Stimulated activated CD4-positive, alpha-beta T cell treated with anti-CD3 and anti-CD28 coated beads, Interleukin-15, amount 100 ng/mL, for 24 hours (primary cell): ENCODE measurements at places on chromosomes 2 and 18.

- DNase-seq: no peak
Observed at GRCh38 chr2:31362581-31362980, 52.0 kb downstream of the XDH start.

DNA sequence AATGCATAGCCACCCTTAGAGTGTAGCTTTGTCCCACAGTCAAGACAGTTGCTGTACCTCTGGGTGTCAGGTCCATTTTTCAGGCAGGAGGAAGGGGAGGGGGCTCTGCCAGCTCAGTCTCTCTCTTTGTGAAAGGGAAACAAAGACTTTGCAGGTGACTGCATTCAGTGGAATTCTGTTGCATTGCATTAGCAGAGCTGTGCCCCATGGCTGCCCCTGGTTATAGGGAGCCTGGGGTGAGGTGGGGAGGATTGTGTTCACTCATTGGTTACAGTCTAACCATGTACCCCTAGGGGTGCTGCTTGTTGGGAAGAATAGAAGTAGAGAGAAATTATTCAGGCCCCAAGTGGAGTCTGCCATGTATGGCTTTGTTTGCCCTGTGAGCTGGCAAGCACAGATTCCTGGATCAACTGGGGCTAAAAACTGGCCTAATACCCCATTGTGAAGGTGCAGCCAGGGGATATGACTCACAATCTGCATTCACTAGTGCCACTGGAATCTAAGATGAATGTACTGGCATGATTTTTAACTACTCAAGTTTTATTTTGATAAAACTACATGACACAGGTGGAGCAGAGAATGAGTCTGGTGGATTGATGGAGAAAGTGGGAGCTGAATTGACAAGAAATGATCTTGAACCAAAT is 118.4 kb downstream of the SH3BP4 start:
- no peak for DNase-seq

GRCh38 chr18:76323891-76324290 is 171.2 kb downstream of the ZNF516 start:
- no peak for DNase-seq

GRCh38 chr2:27264253-27264752 is 1.5 kb upstream of the SLC30A3 start:
- peak; percentile 48 for DNase-seq

DNA sequence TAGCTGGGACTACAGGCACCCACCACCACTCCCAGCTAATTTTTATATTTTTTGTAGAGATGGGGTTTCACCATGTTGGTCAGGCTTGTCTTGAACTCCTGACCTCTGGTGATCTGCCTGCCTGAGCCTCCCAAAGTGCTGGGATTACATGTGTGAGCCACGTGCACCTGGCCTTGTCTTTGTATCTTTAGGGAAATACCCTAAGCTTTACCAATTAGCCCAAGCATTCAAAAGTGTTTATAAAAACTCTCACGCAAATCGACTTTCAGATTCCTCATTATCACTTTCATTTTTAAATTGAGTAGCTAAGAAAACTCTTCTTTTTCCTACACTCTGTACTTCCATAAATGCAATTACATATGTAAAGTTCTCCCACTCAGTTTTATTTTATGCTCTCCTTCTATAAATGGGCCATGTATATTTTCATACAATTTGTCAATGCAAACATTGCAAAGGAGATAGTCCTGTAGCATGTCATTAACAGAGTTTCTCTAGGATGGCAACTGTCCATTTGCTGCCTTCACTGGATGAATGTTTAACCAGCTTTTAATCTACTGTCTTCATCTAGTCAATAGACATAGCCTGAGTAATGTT is 326.2 kb upstream of the LRATD1 start:
- DNase-seq: no peak

- no peak for DNase-seq
Observed at GRCh38 chr2:173678186-173678585, 287.0 kb downstream of the SP3 start.

- DNase-seq: peak; percentile 77
Observed at GRCh38 chr2:176126929-176127773, 2.4 kb upstream of the HOXD8 start.

GRCh38 chr2:219466816-219467735 is 31.6 kb upstream of the GMPPA start:
- no peak for DNase-seq

- DNase-seq: no peak
Observed at GRCh38 chr2:180717588-180717987, 262.8 kb upstream of the UBE2E3 start.

GRCh38 chr2:159489476-159489875 is 126.9 kb downstream of the BAZ2B start:
- no peak for DNase-seq

GRCh38 chr2:37838541-37839167 is 86.4 kb upstream of the RMDN2 start:
- DNase-seq: no peak

- no peak for DNase-seq
Observed at GRCh38 chr2:207078186-207078798, 87.5 kb downstream of the KLF7 start.

- DNase-seq: no peak
Observed at GRCh38 chr2:10620481-10620880, 69.3 kb downstream of the NOL10 start.

- DNase-seq: no peak
Observed at GRCh38 chr2:227861011-227861410, 10.4 kb upstream of the DAW1 start.

- DNase-seq: no peak
Observed at GRCh38 chr2:205115511-205115910, 566.8 kb upstream of the NRP2 start.

DNA sequence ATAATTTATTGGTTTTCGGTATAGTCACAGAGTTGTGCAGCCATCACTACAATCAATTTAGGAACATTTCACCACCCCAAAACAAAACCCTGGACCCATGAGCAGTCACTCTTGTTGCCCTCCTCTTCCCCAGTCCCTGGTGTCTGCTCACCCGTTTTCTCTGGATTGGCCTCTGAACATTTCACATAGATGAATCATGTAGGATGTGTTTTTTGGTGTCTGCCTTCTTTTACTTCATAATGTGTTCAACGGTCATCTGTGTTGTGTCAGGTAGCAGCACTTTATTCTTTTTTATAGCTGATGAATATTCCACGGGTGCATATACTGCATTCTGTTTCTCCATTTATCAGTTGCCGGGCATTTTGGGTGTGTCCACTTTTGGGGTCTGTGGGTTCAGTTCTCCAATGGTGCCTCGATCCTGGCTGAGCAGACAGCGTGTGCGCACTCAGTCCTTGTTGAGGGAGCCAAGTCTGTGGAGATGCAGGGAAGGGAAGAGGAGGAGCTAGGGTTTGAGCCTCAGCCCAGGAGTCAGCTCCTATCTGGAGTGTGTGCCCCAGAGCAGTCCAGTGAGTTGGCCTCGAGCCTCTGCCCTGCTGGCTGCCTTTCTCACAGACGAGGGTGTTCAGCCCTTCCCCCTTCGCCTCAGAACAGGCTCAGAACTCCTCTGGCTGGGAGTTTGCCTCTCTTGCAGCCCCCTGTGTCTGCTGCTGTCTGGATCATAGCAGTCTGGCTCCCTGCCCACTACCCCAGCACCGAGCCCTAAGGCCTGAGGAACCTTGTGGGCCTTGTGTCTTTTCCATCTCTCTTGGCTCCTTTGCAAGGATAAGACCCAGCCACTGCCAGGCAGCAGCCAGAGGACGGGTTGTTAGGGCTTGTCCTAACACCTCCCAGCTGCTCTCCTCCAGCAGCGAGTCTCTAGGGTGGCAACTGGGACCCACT is 18.0 kb downstream of the C2orf74 start:
- DNase-seq: no peak

GRCh38 chr2:15957881-15958713 is 17.7 kb downstream of the MYCN start:
- DNase-seq: no peak

GRCh38 chr2:200258881-200259576 is 47.5 kb upstream of the SPATS2L start:
- DNase-seq: no peak

GRCh38 chr2:239763433-239764097 is 261.6 kb downstream of the NDUFA10 start:
- no peak for DNase-seq

DNA sequence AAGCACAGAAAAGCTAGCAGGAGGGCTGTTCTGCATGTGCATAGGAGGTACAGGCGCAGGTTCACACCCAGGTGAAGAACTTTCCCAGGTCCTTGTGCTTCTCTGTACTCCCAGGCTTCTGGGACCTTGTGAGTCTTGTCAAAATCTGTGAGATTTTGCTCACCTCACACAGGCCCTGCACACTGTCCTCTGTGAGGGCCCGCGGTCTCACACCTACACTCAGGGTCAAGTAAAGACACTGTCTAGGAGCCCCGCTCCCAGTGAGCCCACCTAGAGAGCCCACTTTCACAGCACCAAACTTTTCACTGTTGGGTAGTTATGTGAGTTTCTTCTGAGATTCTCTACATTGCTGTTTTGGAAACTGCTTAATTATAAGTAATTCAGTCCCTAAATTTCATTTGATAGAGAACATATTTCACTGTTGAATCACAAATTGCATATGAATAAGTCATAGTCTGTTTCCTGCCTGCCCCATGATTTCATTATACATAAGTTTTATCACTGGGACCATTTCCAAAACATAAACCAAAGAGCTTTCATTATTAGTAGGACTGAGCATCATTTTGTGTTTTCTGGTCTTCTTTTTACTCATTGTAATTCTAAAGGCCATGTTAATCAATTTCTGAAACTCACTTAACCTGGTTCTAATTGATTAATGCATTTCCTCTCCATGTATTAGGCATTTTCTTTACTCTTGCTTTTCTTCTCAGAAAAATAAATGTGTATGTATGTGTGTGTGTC is 234.2 kb upstream of the SPOPL start:
- DNase-seq: no peak

- DNase-seq: no peak
Observed at GRCh38 chr2:212922701-212923100, 228.7 kb downstream of the IKZF2 start.

DNA sequence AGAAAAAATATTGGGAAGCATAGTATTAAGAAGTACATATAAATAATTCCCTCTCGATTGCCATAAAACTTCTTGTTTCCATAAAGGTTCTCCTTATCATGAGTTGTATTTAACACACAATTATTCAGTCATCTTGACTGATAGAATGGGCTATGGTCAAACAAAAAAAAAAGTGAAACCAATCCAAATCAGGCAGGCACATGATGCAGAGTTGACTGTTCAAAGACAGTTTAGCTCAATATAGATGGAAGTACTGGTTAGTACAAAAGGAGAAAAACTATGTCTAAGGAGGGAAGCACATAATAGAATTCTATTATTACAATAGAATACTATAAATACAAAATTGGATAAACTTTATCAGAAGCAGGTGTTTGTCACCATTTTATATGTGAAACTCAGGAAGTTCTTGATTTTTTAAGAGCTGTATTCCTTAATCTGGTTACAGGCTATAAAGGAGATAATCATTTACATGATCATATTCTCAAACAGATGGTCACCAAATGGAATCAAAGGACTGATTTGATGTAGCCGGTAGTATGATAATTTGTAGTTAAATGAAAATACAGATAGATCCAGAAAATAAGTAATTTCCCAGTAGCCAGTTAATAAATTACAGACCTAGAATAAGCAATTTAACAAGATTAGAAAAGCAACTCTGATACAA is 18.2 kb upstream of the CALCRL start:
- DNase-seq: no peak

DNA sequence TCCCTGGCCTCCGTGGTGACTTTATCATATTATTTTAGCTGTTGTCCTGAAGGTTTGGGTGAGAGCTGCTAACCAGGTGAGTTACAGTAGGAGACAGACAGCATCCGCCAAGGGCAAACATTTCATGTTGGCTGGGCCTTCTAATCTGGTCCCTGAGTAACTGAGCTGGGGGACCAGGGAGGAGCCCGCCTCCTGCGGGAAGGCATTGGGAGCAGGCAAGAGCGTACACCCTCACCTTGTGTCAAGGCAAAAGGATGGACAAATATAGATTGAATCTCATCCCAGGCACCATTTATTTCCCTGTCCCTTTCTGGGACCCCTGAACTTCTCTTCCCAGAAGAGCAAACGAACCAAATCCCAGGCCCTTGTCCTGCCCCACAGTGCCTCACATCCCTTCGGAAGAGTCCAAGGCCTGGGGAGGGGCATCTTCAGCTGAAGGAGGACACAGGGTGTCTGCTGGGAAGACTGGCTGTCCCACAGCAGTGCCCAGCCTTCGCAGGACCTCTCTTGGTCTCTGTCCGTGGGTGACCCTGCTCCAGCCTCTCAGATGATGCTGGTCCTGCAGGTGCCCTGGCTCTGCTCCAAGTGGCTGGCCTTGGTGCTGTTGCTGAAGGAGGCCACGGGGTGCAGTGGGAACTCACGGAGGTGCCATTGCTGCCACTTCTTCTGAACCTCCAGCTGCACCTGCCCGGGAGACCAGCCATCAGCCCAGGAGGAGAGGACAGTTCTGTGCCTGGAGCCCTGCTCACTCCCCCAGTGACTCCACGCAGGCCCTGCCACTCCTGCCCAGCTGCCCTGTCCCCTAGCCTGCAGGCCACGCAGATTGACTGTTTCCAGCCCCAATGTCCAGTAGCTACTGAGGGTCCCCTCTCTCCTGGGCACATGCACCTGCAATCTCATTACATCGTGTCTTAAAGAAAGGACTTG is 8.2 kb downstream of the TMEM37 start:
- DNase-seq: no peak

DNA sequence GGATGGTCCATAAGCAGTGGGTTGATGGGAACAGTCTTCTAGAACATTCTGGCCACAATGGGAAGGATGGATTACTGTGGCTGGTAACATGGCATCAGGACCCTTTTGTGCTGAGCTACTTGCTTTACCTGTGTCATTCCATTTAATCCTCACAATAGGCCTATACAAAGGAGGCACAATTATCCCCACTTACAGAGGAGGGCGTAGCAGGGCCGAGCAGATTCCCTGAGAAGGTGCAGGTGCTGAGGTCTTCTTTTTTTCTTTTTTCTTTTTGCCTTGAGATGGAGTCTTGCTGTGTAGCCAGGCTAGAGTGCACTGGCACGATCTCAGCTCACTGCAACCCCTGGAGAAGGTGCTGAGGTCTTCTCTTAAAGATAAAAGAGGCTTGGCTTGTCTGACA is 6.7 kb upstream of the LRRC30 start:
- no peak for DNase-seq

- DNase-seq: no peak
Observed at GRCh38 chr2:217065695-217066405, 206.0 kb upstream of the TNP1 start.

GRCh38 chr2:71898851-71899681 is 248.6 kb downstream of the CYP26B1 start:
- DNase-seq: no peak

DNA sequence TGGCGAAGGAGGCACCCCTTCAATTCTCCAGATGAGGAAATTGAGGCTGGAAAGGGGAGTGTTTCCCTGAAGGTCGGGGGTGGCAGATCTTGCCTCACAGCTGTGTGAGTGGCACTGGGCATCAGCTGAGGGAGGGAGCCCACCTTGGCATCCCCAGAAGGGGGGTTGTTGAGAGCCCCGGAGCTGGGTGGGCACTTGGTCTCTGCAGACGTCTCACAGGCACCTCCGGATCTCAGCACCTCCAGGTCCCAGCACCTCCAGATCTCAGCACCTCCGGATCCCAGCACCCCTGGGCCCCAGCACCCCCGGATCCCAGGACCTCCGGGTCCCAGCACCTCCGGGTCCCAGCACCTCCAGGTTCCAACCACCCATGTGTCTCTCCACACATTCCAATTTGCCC is 137.9 kb downstream of the NFATC1 start:
- DNase-seq: no peak

- DNase-seq: no peak
Observed at GRCh38 chr2:16392647-16393499, 272.8 kb downstream of the CYRIA start.
